Activated naive CD8-positive, alpha-beta T cell treated with anti-CD3 and anti-CD28 coated beads for 36 hours (primary cell): ENCODE measurements at places on chromosomes 4 and X. TPM values are rescaled to one million over a fixed set of nuclear protein-coding genes. Genes with fewer than 3 reads are reported as not detected.

DNA sequence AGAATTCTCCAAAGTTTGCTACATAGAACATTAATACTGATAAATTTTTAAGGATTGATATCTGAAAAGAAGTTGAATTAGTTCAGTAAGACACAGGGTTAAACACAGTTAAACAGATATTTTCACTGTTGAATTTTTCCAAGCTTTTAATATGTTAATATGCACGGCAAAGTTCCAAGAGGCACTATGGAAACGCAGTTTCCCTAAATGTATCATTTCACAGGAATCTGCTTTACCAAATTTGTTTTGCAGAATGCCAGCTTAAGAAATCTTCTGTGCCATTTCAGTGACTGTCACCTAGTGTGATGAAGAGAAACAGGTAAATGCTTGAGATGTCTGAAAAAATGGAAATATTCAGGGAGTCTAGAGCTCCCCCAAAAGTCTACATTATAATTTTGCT is 395.9 kb upstream of the GRIA3 start:
- H3K4me1 ChIP-seq = no peaks in the 10 kb centered on the region
- no peaks in the 10 kb centered on the region for H3K36me3 ChIP-seq
- no peaks in the 10 kb centered on the region for H3K27me3 ChIP-seq

TMEM35A gene
- total RNA-seq = not detected

GRCh38 chr4:26252349-26253025 is 68.3 kb upstream of the RBPJ start:
- no peak for DNase-seq
- H3K27ac ChIP-seq = no peak overlapping the region
- no peaks in the 10 kb centered on the region for H3K36me3 ChIP-seq
- H3K4me1 ChIP-seq = no peaks in the 10 kb centered on the region
- no peak overlapping the region for H3K4me3 ChIP-seq
- H3K27me3 ChIP-seq = peaks cover 5% of the 10 kb centered on the region

MAGEA1 gene
- total RNA-seq = not detected

KLB gene
- total RNA-seq = not detected

DNA sequence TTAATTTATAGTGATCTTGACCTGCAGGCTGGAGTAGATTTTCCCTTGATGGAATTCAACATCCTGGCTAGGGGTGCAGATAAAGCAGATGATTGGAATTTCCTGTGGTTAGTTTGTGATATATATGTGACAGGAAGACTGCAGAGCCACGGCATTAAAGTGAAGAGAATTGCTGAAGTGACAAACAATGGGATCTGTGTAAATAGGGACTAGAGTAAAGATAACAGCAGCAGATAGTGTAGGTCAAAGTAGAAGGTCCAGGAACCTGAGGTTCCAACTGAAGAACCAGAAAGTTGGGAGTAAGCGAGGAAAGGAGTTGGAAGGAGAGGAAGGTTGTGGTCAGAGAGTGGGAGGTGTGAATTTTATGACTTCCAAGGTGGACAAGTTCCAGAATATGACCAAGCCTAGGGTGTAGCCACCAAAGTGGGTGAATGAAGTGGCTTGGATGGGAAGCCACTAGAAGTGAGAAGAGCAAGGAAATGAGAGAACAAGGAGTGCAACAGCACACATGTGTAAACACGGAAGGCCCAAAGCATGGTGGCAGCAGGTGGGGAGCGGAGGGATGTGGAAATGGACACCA is 325.0 kb downstream of the RAB28 start:
- H3K27me3 ChIP-seq = no peaks in the 10 kb centered on the region
- H3K27ac ChIP-seq = no peak overlapping the region
- no peaks in the 10 kb centered on the region for H3K36me3 ChIP-seq

KCNIP4 gene
- not detected for total RNA-seq

GRCh38 chrX:46935295-46935694 is 23.1 kb downstream of the JADE3 start:
- H3K4me3 ChIP-seq = no peak overlapping the region
- no peak overlapping the region for H3K27ac ChIP-seq
- H3K36me3 ChIP-seq = no peaks in the 10 kb centered on the region

PAGE1 gene
- not detected for total RNA-seq

EPGN gene
- total RNA-seq = not detected

DNA sequence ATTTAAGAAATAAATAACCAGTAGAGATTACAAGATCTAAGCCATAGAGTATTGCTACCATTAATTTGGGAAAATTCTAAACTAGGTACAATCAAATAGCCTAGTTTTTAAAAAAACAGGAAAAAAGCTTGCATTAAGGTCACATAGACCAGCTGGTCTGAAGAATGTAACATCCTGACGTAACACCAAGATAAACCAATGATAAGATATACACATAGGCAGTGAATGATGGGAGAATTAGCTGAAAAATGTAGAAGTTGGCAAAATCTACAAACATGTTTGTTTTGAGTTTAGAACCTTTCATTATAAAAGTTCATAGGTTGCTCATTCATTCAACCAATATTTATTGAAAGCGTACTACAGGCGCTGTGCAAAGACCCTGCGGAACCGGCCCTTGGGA is 120.0 kb downstream of the SH3RF1 start:
- H3K27me3 ChIP-seq = no peaks in the 10 kb centered on the region
- no peak for DNase-seq
- H3K4me1 ChIP-seq = no peaks in the 10 kb centered on the region
- no peak overlapping the region for H3K27ac ChIP-seq
- no peak overlapping the region for H3K4me3 ChIP-seq

- no peaks in the 10 kb centered on the region for H3K36me3 ChIP-seq
- H3K27me3 ChIP-seq = no peaks in the 10 kb centered on the region
- H3K4me3 ChIP-seq = no peak overlapping the region
- DNase-seq = no peak
These were observed 26.6 kb upstream of the HTRA3 start for GRCh38 chr4:8242782-8243560.

GRCh38 chr4:166195101-166195500 is 322.1 kb downstream of the TLL1 start:
- H3K27ac ChIP-seq = no peak overlapping the region
- H3K4me3 ChIP-seq = no peak overlapping the region
- DNase-seq = no peak
- no peaks in the 10 kb centered on the region for H3K36me3 ChIP-seq
- H3K27me3 ChIP-seq = no peaks in the 10 kb centered on the region

GRCh38 chr4:80206521-80207171 is 9.3 kb downstream of the PRDM8 start:
- no peak overlapping the region for H3K4me3 ChIP-seq
- H3K36me3 ChIP-seq = peaks cover under 1% of the 10 kb centered on the region
- no peak overlapping the region for H3K27ac ChIP-seq
- H3K27me3 ChIP-seq = peaks cover 28% of the 10 kb centered on the region

- no peak for DNase-seq
- H3K4me1 ChIP-seq = no peaks in the 10 kb centered on the region
- no peak overlapping the region for H3K27ac ChIP-seq
- H3K27me3 ChIP-seq = peaks cover 6% of the 10 kb centered on the region
These were observed 71.0 kb upstream of the OTUD4 start for GRCh38 chr4:145251391-145251790.

SLC10A7 gene
- total RNA-seq = 12.8 TPM

DNA sequence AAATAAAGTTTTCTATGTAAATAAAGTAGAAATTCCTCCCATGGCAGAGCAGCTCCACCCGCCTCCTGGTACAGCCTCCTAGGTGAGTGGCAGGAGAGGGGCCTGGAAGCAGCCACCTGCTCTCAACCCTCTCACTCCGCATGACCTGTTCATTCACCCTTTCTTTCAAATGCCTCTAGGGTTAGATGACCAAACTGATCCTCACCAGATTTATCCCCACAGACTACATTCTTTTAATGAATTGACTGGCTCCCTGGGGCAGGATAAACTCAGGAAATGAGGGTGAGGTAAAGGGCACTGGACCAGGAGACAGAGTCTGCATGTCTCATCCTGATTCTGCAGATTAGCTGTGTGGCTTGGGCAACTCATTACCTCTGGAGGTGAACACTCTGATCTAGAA is 32.6 kb upstream of the NKX6-1 start:
- DNase-seq = no peak
- H3K4me3 ChIP-seq = no peak overlapping the region
- peaks cover 22% of the 10 kb centered on the region for H3K27me3 ChIP-seq
- H3K36me3 ChIP-seq = no peaks in the 10 kb centered on the region
- H3K4me1 ChIP-seq = no peaks in the 10 kb centered on the region
- H3K27ac ChIP-seq = no peak overlapping the region

- H3K4me1 ChIP-seq = no peaks in the 10 kb centered on the region
- H3K4me3 ChIP-seq = no peak overlapping the region
- peaks cover 31% of the 10 kb centered on the region for H3K27me3 ChIP-seq
- DNase-seq = no peak
- H3K27ac ChIP-seq = no peak overlapping the region
- H3K36me3 ChIP-seq = no peaks in the 10 kb centered on the region
These were observed 5.4 kb downstream of the HTRA3 start for GRCh38 chr4:8274765-8275547.

DNA sequence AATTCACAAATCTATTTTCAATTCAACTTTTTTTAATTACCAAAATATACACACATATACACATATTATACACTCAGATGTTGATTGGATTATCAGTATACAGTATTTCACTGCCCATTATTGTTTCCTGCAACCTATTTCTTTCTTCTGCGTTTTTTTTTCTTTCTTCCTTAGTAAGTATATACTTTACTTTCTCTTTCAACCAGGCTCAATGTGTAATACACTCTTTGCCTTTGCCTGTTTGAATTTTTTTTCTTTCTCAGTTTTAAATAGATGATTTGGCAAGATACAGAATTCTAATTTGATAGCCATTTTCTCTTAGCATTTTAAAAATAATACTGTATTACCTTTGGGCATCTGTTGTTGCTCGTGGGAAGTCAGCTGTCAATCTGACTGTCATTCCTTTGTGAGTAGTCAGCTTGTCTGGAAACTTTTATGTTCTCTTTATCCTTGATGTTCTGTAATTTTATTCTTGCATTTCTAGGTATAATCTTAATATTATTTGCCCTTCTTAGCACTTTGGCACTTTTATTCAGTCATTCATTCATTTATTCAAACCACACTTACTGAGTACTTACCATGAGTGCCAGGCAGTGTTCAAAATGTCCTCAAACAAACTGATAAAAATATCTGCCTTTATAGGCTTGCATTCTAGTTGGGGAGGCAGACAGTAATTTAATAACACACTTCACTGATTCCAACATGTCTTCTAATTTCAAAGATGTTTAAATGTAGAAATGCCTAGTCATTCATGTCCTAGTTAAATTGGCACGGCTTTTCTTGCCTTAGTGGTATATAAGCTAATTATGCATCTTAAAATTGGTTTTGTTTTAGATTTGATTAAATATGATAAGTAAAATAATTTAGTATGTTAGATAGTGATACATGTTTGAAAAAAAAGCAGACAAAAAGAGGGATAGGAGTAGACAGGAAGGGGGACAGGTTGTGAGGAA is 3.7 kb downstream of the USP38 start:
- H3K27ac ChIP-seq = peak overlapping the region; percentile 66
- H3K4me3 ChIP-seq = peak overlapping the region; percentile 86
- no peaks in the 10 kb centered on the region for H3K27me3 ChIP-seq
- peaks cover 40% of the 10 kb centered on the region for H3K4me1 ChIP-seq
- H3K36me3 ChIP-seq = peaks cover 42% of the 10 kb centered on the region

DNA sequence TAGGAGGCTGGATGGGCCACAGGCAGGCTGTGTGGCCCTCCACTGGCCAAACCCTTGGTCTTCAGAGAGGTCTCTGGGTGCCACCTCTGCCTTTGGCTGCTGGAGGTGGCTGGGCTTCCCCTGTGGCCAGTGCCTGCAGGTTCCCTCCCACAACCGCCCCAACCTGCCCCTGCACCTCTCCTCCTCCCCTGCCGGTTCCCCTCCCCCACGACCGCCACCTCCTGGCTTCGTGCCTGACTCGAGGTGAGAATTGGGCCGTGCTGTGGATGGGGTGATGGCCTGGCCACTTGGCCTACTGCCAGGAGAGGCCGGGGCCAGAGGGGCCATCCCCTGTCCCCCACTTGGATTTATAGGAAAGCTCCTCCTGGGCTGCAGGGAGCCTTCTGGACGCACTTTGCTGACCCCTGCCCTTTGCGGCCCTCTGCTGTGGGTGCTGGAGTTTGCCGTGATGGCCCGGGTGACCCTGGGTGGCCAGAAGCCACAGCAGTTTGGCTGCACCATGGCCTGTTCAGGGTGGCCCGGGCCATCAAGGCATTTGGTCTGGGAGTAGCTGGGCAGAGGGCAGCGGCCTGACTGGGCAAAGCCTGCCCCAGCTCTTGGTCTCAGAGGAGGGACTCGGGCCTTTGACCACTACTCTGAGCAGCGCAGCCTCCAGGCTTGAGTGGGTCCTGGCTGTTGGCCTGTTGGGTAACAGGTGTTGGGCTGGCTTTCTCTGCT is 3.8 kb downstream of the NAT8L start:
- peaks cover 12% of the 10 kb centered on the region for H3K27me3 ChIP-seq
- H3K27ac ChIP-seq = no peak overlapping the region
- no peaks in the 10 kb centered on the region for H3K4me1 ChIP-seq
- H3K36me3 ChIP-seq = no peaks in the 10 kb centered on the region
- no peak overlapping the region for H3K4me3 ChIP-seq

- peaks cover 5% of the 10 kb centered on the region for H3K27me3 ChIP-seq
- no peak overlapping the region for H3K4me3 ChIP-seq
- DNase-seq = peak; percentile 29
- no peak overlapping the region for H3K27ac ChIP-seq
These were observed 7.8 kb downstream of the ARAF start for GRCh38 chrX:47568656-47569295.

GRCh38 chr4:40502220-40502619 is 127.4 kb downstream of the RBM47 start:
- H3K27ac ChIP-seq = peak overlapping the region; percentile 69
- H3K4me3 ChIP-seq = no peak overlapping the region
- DNase-seq = no peak

DNA sequence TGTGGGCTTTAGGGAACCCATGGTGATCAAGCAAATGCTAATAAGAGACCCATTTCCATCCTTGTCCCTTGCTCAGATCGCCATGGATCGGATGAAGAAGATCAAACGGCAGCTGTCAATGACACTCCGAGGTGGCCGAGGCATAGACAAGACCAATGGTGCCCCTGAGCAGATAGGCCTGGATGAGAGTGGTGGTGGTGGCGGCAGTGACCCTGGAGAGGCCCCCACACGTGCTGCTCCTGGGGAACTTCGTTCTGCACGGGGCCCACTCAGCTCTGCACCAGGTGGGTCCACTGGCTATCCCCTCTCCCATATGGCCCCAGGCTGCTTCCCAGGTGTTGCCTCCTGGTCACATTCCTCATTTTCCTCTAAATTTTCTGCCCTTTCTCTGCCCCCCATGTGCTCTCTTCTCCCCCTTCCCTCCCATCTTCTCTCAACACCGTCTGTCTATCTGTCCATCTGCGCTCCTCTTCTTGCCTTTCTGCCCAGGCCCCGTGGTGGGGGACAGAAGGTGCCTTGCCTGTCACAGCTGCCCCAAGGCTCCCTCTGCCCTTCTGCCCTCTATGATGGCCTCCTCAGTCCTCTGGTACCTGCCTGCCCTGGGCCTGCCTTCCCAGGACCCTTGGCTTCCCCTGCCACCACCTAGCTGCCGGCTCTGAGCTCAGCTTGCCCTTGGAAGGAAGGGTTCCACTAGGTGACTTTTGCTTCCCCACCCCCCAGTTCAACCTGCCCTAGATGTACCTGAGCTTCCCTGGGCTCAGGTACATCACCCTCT is 5.2 kb downstream of the CDK16 start:
- no peak for DNase-seq
- H3K27me3 ChIP-seq = no peaks in the 10 kb centered on the region
- H3K4me1 ChIP-seq = peaks cover 20% of the 10 kb centered on the region
- no peak overlapping the region for H3K27ac ChIP-seq
- H3K36me3 ChIP-seq = peaks cover 20% of the 10 kb centered on the region

NUDT10 gene
- 2.7 TPM for total RNA-seq
